ENCODE measurements at places on chromosomes 11 and 22. TPM values are rescaled to one million over a fixed set of nuclear protein-coding genes. Genes with fewer than 3 reads are reported as not detected.

Gene DEFB131B
- total RNA-seq = not detected

Gene AGBL2
- 0.09 TPM for total RNA-seq

Gene VSIG2
- under 0.01 TPM for total RNA-seq

Gene LARGE1
- 4.0 TPM for total RNA-seq

Gene ARCN1
- total RNA-seq = 74.1 TPM

Gene HPS5
- 27.5 TPM for total RNA-seq

Gene OR52A1
- not detected for total RNA-seq

Gene OR4C3
- total RNA-seq = not detected

Gene LGR4
- total RNA-seq = 1.3 TPM

Gene TRIM3
- total RNA-seq = 17.4 TPM

Gene SERPING1
- total RNA-seq = not detected

Gene CRYBA4
- total RNA-seq = not detected

All from dermis lymphatic vessel endothelial cell (primary cell).